ENCODE measurements at places on chromosomes 5 and 9.

DNA sequence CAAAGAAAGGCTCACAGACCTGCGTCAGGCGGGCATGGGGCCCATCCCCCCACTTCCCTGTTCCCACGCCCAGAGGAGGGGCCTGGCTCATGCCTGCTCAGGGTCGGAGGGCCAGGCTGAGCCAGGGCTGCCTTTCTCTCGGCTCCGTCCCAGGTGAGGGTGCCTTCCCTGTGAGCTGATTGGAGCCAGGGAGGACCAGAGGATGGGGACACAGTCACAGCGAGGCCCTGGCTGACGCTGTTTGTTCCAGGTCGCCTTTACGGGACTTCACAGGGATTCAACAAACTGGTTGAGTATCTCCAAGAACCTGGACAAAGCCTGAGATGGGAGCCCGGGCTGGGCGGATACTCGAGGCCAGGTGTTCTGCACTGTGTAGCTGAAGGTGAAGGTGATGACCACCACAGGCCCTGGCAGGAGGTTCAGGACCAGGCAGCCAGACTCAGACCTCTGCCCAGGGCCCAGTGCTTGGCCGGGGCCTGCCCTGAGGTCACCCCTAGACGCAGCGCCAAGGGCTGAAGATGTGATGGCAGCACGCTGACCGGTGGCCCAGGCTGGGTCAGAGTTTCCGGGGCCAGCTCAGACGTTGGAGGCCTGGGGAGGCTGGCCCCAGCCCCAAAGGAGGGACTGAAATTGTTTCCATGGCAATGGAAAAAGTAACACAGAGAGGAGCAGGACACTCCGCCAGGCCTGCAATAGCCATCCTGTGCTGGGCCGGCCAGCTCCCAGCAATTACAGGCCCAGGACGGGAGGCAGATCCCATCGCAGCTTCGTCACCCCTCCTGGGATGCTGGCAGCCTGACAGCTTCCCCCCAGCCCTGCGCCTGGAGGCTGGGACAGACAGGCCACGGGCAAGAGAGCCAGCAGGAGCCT is 65.3 kb upstream of the ADAMTS2 start:
- peak; percentile 80 for DNase-seq

GRCh38 chr5:140246378-140247122 is 56.4 kb downstream of the PFDN1 start:
- no peak for DNase-seq

DNA sequence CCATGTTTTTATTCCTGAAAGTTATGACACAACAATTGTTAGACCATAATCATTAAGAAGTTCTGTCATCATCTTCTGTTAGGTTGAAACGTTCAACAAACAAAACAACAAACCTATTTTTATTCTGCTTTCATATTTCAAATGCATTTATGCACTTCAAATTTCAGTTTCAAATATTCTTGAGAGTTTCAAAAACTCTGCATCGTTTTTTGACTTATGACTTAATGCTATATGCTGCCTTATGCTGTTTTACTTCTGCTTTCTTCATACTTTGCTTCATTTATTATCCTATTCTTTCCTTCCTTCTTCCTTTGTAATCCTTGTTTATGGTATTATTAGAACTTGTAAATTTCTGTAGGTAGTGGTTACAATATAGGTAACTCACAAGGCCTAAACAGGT is 95.0 kb downstream of the PCSK1 start:
- no peak for DNase-seq

- no peak for DNase-seq
Measured at GRCh38 chr5:67617051-67617450, 420.5 kb upstream of the CD180 start.

DNA sequence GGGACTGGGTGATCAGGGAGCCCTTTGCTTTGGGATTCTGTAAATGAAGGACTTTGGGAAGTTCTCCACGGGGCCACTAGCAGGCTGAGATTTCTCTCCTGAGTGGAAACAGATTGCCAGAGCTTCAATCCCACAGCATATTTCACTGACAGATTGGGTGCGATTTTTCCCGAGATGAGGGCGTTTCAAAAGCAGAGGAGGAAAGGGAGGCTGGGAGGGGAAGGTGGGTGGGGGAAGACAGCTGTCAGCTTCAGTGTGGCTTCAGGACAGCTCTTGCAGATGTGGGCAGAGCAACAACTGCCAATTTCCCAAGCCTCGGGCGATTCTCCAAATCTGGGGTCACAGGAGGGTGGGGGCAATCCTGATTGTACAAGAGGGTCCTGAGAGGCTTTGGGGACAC is 258.5 kb upstream of the ADRA1B start:
- no peak for DNase-seq

All from lower leg skin (tissue), 4 donors.